Stimulated activated CD8-positive, alpha-beta memory T cell treated with anti-CD3 and anti-CD28 coated beads, Interleukin-12 subunit alpha, Interleukin-12 subunit beta, amount 100 ng/mL, for 4 hours (primary cell): ENCODE measurements at places on chromosomes 4 and X.

GRCh38 chr4:26964512-26964911 lies 103.9 kb downstream of the STIM2 start:
- no peak for DNase-seq

DNA sequence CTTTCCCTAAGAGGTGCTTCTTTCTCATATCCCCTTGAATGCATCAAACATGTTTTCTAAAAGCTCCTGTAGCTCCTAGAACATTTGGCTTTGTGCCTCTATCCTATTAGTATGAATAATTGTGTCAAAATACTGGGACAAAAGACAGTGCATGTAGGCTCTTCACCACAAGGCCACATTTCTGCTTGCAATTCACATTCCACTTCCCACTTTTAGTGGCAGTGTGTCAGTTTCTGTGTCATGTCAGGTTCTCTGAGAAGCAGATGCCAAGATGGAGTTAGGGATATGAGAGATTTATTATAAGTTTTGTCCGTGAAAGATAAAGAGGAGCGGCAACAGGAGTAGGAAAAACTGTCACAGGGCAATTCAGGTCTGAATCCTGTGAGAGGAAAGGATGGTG lies 61.3 kb upstream of the GPRIN3 start:
- DNase-seq = no peak

- no peak for DNase-seq
These were observed 57.6 kb downstream of the WDFY3 start for GRCh38 chr4:84908876-84909275.

DNA sequence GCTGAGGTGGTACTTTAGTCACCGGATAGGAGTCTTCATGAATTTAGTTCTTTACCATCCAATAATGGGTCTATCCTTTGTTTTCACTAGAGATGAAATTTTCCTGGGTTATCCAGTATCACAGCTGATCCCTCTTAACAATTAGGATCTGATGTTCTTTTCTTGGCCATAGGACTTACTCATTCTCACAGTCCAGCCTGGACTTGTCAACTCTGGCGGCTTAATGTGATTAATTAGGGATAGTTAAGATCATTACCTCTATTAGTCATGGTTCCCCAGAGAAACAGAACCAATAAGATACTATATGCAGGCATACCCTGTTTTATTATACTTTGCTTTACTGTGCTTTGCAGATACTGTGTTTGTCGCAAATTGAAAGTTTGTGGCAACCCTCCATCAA lies 272.7 kb upstream of the FAT4 start:
- no peak for DNase-seq

- DNase-seq = no peak
These were observed 186.1 kb upstream of the PSAPL1 start for GRCh38 chr4:7620814-7621176.

- no peak for DNase-seq
These were observed 42.6 kb downstream of the SPANXA2 start for GRCh38 chrX:141632124-141632523.

DNA sequence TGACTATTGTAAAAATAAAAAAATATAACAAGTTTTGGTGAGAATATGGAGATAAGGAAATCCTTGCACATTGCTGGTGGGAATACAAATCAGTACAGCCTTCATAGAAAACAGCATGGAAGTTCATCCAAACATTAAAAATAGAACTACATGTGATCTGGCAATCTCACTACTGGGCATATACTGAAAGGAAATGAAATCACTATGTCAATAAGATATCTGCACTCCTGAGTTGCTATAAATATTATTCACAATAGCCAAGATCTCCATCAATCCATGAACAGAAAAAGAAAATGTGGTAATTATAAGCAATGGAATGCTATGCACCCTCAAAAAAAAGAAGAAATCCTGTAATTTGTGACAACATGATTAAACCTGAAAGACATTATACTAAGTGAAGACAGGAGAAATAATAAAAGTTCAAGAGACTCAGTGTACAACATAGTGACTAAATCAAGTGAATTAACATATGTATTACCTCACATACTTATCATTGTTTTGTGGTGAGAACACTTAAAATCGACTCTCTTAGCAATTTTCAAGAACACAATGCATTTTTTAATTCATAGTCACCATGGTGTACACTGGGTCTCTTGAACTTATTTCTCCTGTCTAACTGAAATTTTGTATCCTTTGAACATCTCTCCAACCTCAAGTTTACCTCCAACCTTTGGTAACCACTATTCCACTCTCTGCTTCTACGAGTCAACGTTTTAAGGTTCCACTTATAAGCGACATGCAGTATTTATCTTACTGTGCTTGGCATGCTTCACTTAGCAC lies 1703.7 kb upstream of the AGA start:
- no peak for DNase-seq

DNA sequence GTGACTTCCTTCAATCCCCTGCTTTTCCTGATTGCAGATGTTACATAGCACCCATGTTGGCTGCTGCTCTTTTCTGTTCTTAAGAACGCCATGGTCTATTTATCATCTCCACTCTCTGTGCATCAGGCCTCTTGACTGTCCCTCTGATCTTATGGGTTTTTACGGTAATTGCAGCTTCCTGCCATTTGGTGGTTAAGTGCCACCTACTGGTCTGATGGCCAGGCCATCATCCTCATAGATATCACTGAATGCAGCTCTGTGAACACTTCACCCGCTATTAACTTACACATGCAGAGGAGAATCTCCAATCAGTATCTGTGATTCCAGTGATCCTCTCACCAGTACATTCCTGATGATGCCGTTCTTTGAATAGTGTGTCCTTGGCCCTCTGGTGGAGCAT lies 382.4 kb downstream of the TRAM1L1 start:
- no peak for DNase-seq

DNA sequence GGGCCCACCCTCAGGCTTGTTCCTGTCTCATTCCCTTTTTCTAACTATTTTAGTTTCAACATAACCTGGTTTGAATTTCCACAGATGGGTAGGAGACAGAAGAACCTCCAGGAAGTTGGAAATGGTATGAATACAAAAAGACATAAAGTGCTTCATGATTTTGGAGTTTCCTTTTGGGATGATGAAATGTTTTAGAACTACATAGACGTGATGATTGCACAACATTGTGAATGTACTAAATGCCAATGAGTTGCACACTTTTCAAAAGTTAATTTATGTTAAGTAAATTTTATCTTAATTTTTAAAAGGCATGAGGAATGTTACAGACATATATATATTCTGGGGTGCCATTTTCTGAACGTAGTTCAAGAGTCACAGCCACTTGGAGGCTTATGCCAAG lies 41.1 kb upstream of the IBSP start:
- DNase-seq = no peak

GRCh38 chrX:154317391-154317995 lies 21.9 kb downstream of the TKTL1 start:
- no peak for DNase-seq

DNA sequence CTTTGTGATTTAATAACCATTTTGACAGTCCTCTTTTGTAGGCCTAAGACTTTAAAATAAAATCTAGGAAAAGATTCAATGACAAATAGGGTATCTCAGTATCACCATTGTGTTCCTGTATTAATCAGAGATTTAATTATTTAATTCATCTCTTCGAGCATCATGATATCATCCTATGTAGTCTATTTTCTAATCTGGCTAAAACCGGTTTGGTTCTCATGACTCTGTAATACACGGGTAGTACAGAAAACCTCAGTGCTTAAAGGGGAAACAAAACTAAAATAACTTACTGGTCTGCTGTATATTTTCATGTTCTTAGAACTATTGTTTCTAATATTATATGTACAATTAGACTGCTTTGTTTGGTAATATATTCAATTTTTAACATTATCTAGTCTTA lies 23.7 kb upstream of the FBXW7 start:
- no peak for DNase-seq

DNA sequence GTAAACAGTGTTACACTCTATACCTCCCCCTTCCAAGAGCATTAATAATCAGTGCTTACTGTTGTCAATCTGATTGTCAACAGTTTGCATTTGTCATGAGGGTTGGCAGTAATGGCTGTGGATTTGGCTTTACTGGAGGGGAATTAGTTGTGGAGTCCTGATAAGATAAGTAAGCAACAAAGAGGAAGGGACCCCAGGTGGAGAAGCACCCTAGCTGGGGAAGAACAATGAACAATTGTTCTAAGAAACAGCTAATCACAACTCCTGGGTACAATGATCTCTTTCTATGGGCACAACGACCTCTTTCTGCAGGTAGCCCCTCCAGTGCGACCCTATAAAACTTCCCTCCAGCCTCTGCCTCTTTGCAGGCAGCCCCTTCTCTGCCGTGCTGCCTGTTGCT lies 53.2 kb upstream of the CDKN2AIP start:
- DNase-seq = no peak

- no peak for DNase-seq
These were observed 556.1 kb downstream of the IL1RAPL1 start for GRCh38 chrX:29143356-29143755.

GRCh38 chr4:88007304-88008121 lies at the start of gene PKD2:
Gene PKD2 (plus strand): TSS chr4:88007635. CDS start chr4:88007734, 99 bp downstream.
- peak; percentile 56 for DNase-seq

GRCh38 chr4:16294455-16294854 lies 68.2 kb upstream of the TAPT1 start:
- no peak for DNase-seq

GRCh38 chr4:184826691-184827270 lies 1.0 kb upstream of the ACSL1 start:
- DNase-seq = no peak

GRCh38 chr4:145048817-145049216 lies 49.2 kb downstream of the ANAPC10 start:
- DNase-seq = no peak

- no peak for DNase-seq
These were observed 105.7 kb upstream of the PRPS2 start for GRCh38 chrX:12685541-12685940.

- no peak for DNase-seq
These were observed 6.5 kb downstream of the TBC1D14 start for GRCh38 chr4:6916069-6916586.

- no peak for DNase-seq
These were observed 72.6 kb downstream of the TAF1 start for GRCh38 chrX:71438750-71439149.

GRCh38 chr4:173413036-173413435 lies 14.1 kb upstream of the SCRG1 start:
- DNase-seq = no peak

- DNase-seq = no peak
These were observed 23.4 kb downstream of the L1CAM start for GRCh38 chrX:153862369-153863250.

DNA sequence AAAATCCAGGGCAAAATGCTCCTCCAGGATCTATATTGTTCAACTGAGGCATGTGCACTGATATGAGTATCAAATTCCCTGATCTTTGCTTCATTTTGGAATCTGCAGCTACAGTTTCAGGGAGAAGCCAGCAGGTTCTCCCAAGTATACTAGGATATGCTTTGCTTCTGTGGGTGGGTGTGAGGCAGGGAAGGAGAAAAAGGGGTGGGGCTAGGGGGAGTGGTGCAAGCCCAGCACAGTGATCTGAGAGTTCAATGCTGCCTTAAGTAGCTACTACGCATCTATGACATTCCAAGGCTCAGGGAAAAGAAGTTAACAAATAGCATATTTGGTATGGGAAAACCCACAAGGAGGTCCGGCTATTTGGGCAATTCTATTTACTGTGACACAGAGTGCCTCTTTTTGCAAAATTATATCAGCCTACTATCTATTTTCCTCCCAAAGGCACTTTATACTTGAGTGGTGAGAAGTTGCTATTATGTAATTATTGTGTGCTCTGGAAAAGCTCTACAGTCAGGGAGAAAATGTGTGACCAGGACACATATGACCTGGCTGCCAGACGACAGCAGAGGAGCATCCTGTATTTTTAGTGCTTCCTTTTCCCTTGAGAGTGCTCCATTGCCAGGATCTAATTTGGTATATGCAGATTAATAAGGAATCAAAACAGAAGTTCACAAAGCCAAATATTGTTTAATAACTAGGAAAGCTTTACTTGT lies 162.0 kb downstream of the RNF150 start:
- no peak for DNase-seq

- no peak for DNase-seq
These were observed 39.6 kb upstream of the PSAPL1 start for GRCh38 chr4:7474320-7474719.

DNA sequence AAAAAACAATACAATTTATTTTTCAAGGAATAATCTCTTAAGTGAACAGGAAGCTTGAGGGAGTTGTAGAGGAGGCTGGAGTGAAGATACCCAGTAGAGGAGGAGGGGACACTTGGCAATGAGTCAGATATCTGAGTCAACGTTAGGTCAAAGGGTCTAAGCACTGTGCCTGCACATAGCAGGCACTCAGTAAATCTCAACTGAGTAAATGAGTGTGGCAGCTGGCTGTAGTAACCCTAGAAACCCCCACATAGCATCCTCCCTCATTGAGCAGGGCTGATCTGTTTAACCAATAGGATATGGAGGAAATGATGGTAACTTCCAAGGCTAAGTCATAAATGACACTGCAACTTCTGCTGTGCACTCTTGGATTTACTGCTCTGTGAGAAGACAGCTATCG lies 186.0 kb upstream of the FAM241A start:
- no peak for DNase-seq

GRCh38 chrX:18929775-18930174 lies 54.1 kb downstream of the PHKA2 start:
- no peak for DNase-seq
